ENCODE measurements at places on chromosomes 5 and 9.

DNA sequence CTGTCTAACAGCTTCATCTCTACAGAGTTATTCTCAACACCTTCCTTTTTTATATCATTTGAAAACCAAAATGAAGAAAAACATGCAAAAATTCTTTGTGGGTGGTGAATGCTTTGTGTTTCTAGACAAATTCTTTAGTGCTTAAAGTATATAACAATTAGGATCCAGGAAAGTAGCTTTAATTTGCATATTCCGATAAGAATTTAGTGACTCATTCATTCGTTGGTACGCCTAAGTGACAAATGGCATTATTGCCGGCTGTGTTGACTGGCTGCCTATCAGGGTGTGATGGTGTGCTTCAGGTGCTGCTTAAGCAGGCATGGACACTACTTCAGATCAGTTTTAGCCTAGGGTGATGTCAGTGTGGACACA, 35.2 kb downstream of the LMNB1 start:
- no peak for DNase-seq

DNA sequence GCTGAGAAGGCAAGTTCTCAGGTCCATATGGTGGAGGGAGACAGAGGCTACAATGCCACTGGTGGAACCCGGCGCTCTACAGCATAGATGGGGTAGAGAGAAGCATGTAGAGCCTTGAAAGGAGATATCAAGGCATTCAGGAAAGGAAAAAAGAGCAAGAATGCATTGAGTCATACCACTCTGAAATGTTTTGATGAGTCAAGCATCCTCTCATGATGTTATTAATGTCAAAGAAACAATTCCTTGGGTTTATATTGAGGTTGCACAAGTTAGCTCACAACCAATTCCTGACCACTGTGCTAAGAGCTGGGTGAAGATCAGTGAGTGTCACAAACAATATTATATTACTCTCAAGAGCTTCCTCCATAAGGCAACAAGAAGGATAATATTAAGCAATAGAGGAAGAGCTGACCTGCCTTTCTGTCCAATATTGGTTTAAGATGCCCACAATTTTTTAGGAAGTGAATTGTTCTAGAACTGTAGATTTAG, 178.0 kb downstream of the RFK start:
- DNase-seq: no peak

- no peak for DNase-seq
These were observed 5.3 kb downstream of the ERAP2 start for GRCh38 chr5:96881511-96882115.

DNA sequence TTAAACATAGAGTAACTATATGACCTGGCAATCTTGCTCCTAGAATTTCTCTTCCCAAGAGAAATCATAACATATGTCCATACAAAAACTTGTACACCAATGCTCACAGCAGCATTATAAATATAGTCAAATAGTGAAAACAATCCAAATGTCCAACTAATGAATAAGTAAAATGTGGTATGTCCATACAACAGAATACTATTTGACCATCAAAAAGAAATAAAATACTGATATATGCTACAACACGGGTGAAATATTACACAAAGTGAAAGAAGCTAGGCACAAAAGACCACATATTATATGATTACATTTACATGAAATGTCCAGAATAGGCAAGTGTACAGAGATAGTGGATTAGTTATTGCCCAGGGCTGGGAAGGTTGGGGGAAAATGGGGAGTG, 41.4 kb downstream of the PSMB7 start:
- no peak for DNase-seq

DNA sequence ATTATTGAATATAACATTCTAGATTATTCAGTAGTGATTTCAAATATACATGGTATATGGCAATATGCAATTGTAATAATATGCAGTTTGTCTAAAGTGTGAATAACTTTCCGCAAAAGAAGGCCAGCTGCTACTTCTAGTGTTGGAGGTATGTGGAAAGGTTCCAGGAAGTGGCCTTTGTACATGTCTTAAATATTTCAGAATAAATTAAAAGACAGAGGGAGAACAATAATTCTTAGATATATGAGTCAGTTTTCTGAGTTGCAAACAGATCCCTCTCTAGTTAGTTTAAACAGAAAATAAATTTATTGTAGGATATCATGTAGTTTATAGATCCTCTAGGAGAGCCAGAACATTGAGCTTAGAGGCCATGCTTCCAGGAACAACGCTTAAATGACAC, 210.8 kb upstream of the ELL2 start:
- no peak for DNase-seq

GRCh38 chr5:626850-627249, 14.7 kb downstream of the CEP72 start:
- no peak for DNase-seq

DNA sequence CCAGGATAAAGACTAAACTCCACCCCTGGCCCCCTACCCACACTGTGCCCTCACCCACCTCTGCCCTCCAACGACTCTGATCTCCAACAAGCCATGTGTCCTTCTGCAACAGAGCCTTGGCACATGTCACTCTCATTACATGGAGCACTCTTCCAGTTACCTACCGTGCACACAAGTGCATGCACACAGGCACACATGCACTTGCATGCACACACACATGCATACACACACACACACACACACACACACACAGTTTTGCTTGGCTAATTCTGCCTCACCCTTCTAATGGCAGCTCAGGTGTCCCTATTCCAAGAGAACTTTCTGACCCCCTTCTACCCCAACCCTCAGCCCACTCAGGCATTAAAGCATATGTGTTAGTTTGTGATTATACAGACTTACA, 19.6 kb downstream of the GALNT10 start:
- DNase-seq: no peak
